GM13977 (cell line): ENCODE measurements at places on chromosomes 16 and 17.

GRCh38 chr17:3527896-3528295, 29.7 kb downstream of the TRPV3 start:
- no peak for DNase-seq

DNA sequence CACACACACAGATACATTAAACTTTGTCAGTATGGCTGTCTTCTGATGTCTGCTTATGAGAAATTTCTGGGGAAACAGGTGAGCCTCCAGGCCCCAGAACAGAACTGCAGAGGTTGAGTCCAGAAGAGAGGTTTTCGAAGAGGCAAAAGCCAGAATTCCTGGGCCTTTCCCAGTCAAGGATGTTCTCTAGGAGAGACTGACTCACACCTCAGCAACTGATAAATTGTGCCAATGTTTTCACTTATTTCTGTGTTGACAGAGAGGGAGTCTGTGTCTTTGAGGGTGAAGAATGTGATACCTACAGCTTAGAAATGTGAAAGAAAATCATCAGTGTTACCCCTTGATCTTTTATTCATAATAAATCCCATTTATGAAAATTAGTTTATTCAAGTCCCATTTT, 30.3 kb downstream of the LDHD start:
- no peak for DNase-seq

- no peak for DNase-seq
Observed at GRCh38 chr17:17787568-17787967, 49.2 kb downstream of the SREBF1 start.

DNA sequence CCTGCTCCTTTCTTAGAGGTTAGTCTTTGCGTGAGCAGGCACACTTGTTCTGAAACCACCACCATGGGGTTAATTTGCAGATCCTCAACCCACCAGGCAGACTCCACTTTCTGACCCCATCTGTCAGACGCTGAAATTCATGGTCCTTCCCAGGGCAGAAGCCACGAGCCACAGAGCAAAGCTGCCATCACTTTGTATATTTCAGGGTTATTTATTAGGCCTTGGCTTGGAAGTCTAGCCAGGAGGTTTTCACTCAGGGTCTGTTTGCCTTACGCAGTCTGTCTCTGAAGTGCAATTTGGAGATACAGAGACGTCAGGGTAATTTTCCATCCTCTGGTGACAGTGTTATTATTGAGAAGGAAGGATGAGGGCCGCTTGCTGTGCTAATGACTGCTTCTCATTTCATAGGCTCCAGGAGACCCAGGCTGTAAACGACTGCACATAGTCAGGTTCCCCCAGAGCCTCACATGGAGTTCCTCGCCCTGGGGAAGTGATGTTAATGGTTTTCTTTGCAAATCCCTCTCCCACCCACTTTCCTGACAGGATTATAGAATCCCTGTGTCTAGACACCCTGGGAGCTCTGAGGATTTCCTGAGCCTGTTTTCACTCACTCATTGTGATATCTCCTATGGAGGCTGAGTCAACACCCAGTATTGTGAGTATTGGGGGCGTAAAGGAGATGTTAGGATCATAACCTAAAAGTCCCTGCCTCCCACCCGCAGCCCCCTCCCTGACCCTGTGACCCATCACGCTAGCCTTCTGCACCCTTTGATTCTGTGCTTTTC, 269.0 kb downstream of the ABCC12 start:
- no peak for DNase-seq

- no peak for DNase-seq
Observed at GRCh38 chr16:13988038-13988437, 68.1 kb downstream of the ERCC4 start.

DNA sequence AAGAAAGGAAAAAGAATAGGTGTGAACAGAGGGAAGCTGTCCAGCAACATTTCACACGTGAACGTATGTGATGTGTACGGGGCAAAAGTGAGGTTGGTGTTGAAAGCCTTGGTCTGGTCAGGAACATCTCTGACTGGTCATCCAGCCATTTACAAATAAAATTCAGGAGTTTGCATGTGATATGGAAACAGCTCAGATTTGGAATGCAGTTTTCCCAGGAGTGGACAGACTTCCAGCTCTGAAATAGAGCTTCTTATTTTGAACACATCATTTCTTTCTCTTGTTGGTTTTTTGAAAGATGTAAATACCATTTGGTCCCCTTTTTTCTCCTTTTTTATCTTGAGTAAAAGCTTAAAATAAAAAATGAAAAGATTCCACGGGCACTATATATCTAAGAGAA, 566.2 kb upstream of the ZFHX3 start:
- no peak for DNase-seq

- no peak for DNase-seq
Observed at GRCh38 chr17:6512552-6512951, 43.8 kb downstream of the PITPNM3 start.

DNA sequence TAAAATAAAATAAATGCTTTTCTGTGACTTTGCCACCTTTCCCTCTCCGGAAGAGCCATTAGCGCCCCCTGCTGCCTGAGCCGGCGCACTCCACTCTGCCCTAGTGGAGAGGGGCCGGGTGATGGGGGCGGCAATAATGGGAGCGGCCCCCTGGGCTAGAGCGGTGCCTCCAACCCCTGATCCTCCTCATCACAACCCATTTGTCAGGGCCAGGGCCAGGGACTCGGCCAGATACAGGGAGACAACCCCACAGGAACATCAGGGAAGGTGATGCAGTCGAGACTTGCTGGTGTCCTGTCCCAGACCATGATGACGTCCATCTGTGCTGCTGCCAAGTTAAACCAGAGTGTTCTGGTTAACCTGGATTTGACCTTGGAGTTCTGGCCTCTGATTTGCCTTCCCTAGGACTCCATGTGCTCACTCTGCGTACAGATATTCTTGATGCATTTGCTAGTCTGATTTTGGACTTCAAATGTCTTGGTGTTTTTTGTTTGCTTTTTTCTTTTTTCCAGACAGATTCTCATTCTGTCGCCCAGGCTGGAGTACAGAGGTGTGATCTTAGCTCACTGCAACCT, 46.1 kb upstream of the BPTF start:
- DNase-seq, result peak; percentile 55

GRCh38 chr16:51797669-51798259, 646.7 kb upstream of the SALL1 start:
- DNase-seq, result no peak

DNA sequence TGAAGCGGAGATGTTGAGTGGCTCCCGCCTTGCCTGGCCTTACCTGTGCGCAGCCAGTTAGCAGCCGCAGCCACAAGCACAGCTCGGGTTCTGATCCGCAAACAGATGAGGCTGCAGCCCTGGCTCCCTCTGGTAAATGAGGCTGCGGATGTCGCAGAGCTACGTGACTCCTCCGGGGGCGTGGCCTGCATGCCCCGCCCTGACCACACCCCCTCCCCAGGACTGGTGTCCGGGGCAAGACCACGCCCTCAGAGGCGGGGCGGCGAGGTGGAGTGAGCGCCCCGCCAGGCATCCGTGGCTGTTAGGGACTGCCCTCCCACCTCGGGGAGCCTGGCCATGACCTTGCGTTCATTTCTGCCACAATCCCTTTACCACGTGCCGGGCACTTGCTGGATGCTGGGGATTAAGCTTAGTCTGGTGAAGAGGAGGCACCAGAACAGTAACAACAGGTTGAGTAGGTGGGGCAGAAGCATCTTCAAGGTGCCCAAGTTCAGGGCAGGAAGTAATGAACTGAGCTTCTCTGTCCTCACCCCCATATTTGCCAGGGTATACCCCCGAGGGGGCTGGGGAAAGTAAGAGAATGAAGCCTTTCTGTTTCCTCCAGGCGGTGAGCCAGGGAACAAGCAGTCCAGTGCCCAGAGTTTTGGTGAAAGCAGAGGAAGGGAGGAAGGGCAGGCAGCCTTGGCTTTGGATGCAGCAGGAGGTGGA, at the start of gene ALDOC:
ALDOC (minus strand) TSS at position 138 of the 708 bp plus-strand sequence. CDS start 1,363 bp downstream, outside the sequence.
- peak; percentile 96 for DNase-seq

DNA sequence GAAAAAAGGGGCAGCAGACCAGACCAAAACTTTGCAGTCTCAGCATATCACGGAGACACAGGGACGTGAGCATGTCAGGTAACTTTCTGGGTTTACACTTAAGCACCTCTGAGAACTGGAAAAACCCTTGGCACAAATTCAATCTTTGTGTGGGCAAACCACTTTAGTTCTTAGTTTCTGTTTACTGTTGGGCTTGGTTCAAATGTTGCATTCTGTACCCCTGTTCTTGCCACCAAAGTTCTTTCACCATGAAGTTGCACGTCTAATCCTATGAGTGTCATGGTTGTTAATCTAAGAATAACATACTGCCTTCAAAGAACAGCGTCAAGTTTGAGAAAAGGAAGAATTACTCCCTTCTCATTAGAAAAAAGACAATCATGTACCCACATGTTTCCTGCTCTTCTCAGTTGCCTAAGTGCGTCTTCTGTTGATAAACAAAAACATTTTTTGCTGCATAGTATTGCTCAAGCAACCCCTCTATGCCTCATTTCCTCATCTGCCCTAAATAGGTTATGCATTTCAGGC, 11.6 kb downstream of the KRT33A start:
- DNase-seq, result no peak

DNA sequence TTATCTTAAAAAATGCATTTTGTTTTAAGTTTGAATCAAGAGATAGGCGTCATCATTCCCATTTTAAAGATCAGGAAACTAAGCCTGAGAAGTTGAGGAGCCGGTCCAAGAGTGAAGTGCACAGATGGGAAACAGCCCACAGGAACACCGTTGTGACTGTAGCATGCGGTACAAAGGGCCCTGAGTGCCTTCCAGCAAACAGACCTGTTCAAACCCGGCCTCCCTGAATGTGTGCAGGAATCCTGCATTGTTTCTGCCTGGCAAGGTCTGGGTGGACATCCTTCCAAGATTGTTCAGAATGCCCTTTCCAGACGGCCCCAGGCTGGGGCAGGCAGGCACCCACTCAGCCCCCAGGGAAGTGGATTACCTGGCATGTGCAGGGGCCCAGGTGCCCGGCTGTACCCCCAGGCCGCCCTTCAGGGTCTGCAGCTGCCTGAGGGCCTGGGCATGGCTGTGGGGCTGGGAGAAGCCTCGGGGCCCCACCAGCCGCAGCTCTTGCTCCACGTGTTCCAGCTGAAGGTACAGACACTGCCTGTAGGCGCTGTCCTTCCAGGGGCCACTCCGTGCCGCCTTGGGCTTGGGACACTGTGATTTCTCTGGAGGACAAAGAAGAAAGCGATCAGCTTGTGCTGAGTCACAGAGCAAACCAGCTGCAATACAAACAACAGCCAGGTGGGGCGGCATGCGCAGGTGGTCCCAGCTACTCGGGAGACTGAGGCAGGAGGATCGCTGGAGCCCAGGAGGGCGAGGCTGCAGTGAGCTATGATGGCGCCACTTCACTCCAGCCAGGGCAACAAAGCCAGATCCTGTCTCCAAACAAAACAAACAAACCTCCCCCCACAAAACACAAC, 45.0 kb upstream of the GCSH start:
- DNase-seq, result no peak

DNA sequence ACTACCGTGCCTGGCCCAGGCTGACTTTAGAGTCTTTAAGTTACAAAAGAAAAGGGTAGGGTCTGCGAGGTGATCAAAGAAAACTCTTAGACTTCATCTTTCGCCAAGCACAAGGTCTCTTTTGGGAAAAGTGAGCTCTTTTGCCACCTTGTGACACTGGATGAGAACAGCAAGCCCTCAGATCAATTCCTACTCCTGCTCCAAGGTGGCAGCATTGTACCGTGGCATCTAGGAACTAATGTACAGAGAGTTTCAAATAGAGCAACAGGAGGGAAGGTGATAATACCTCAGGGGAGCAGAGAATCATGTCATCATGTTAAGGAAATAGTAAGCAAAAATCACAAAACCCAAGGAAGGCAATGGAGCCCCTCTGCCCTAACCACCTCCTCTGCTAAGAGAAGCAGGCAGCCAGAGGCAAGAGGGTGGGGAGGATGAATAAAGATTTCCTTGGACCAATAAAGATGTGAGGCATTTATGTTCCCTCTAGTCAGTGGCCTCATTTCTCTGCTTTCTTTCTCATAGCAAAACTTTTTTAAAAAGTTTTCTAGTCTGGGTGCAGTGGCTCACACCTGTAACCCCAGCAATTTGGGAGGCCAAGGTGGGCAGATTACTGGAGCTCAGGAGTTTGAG, 2.1 kb upstream of the C17orf78 start:
- peak; percentile 79 for DNase-seq

- no peak for DNase-seq
Observed at GRCh38 chr16:12558641-12559040, 245.0 kb downstream of the CPPED1 start.

- DNase-seq, result no peak
Observed at GRCh38 chr17:31466096-31466760, 74.8 kb downstream of the RAB11FIP4 start.

- DNase-seq, result no peak
Observed at GRCh38 chr16:49419006-49419405, 45.4 kb downstream of the C16orf78 start.

DNA sequence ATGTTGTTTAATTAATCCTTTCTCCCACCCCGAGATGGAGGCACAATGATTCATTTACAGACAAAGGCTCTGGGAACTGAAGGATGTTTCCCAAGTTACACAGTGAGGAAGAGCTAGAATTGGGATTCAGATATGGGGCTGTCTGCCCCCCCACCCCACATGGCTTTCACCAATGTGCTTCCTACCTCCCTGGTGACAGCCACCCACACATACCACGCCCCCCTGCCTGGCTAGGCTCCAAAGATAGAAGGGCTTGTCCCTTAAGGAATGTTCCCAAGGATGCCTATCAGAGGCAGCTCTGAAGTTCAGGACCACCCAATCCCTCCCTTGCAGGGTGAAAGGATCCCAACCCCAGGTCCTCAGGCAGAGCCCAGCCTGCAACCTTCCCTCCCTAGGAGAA, 32.9 kb downstream of the CFAP20 start:
- no peak for DNase-seq

DNA sequence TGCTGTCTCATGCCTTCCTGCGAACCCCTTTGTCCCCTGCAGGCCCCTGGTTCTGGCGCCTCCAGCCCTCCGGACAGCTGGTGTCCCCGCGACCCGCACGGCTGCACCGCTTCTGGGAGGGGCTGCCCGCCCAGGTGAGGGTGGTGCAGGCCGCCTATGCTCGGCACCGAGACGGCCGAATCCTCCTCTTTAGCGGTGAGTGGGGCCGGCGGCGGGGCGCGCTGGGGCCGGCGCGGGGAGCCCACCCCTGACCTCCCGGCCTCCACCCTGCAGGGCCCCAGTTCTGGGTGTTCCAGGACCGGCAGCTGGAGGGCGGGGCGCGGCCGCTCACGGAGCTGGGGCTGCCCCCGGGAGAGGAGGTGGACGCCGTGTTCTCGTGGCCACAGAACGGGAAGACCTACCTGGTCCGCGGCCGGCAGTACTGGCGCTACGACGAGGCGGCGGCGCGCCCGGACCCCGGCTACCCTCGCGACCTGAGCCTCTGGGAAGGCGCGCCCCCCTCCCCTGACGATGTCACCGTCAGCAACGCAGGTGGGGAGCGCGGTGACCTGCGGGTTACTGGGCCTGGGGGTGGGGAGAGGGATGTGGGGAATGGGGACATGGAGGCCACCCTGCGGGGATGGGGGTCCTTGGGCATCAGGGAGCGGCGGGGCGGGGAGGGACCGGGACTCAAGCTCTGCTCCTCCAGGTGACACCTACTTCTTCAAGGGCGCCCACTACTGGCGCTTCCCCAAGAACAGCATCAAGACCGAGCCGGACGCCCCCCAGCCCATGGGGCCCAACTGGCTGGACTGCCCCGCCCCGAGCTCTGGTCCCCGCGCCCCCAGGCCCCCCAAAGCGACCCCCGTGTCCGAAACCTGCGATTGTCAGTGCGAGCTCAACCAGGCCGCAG, 7.1 kb upstream of the IL32 start:
- peak; percentile 80 for DNase-seq

GRCh38 chr17:39092692-39093230, 58.7 kb downstream of the PLXDC1 start:
- no peak for DNase-seq
